ENCODE measurements at places on chromosomes 5 and 9.
A peak's percentile ranks its signal among the peaks of the same experiment; 100 is the strongest.

GRCh38 chr5:124888050-124888506, 141.6 kb upstream of the ZNF608 start:
- no peak for DNase-seq

DNA sequence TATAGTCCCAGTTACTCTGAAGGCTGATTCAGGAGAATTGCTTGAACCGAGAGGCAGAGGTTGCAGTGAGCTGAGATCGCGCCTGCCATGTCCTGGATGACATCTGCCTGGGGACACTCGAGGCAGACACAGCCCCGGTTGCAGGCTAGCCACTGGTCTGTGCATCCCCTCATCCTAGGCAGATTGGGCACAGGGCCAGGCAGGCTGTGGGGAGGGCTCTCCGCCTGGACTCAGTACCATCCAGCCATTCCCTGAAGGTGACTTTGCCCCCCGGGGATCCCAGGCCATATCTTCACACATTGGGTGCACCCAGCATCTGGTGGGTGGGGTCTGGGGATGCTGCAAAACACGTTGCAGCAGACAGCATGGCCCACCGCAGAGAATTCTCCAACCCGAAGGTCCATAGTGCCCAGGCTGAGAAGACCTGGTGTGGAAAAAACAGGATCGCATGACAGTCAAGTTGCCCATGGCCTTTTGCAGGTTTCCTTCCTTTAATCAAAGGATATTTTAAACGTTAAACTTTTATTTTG, 50.9 kb upstream of the SUSD3 start:
- DNase-seq: no peak

GRCh38 chr5:73339051-73339575, 109.5 kb downstream of the FOXD1 start:
- no peak for DNase-seq

DNA sequence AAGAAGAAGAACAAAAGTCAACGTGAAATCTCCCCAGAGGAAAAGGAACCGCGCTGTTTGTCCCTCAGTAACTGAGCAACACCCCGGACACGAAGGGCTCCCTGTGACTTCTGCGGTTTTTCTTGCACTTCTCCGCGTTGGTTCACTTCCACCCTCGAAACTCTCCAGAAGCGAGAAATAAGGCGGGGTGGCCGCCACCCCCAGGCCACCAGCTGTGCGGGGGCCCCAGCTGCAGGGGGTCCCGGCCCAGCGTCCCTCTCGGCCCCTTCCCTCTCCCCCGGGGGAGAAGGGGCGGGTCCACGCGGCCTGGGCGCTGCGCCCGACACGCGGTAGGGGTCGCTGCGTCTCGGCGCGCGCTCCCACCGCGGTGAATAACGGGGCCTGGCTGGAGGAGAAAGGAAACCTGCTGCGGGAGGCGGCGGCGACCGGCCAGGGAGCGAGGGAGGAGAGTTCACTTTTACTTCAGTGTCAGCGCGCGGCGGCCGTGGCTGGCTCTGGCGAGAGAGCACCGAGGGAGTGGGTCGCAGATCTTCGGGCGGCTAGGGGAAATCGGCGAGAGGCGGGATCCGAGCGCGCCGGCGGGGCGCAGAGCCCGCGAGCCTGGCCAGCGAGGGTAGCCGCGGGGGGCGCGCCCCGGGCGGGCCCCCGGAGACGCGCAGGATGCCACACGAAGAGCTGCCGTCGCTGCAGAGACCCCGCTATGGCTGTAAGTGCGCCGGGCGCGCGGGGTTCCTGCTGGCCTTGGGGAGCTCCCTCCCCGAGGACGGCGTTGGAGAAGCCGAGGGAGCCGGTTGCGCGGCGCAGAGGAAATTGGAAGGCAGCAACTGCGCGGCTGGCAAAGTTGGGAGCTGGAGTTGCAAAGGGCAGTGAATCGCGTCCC, at the start of gene IQGAP2:
Gene IQGAP2 (plus strand): TSS at position 400 of the 880 bp plus-strand sequence. CDS start 261 bp downstream, at position 661.
- peak; percentile 35 for DNase-seq

- DNase-seq: no peak
These were observed 81.4 kb downstream of the DTWD2 start for GRCh38 chr5:118906947-118907346.

DNA sequence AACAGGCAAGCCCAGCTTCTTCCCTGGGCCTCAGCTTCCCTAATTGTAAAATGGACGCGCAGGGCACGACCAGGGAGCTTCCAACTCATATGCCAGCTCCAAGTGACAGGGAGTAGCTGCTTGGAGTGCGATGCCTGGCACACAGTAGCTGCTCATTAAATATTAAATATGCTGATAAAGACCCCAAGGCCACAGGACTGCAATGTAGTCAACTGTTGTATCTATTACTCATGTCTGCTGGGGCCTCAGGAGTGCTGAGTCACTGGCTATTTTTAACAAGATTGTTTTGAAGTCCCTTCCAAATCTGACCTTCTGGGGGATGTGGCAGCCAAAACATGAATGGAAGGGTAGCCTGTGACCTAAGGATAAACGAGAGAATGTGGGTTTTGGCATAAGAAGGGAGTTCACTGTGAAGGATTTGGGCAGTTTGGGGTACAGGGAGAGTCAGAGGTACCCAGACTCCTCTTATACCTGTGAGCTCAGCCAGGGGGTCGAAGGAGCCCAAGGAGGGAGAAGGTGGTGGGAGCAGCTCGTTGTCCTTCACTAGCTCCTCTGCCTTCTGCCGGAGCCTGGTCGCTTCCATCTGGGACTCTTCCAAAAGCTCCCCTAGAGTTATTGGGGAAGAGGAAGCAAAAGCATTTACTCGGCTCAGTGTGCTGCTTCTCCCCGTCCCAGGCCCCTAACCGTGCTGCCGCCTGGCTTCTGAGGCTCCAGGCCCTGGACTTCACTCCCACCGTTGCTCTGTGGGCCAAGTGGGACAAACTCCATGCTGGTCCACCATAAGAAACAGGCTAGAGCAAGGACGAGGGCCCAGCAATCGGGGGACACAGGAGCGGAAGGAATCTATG, 17.5 kb downstream of the TNIP1 start:
- peak; percentile 89 for DNase-seq

- peak; percentile 75 for DNase-seq
These were observed 81.1 kb upstream of the TNFAIP8 start for GRCh38 chr5:119274767-119275130.

- DNase-seq: peak; percentile 59
These were observed 4.0 kb upstream of the CLIC3 start for GRCh38 chr9:137000177-137000930.

DNA sequence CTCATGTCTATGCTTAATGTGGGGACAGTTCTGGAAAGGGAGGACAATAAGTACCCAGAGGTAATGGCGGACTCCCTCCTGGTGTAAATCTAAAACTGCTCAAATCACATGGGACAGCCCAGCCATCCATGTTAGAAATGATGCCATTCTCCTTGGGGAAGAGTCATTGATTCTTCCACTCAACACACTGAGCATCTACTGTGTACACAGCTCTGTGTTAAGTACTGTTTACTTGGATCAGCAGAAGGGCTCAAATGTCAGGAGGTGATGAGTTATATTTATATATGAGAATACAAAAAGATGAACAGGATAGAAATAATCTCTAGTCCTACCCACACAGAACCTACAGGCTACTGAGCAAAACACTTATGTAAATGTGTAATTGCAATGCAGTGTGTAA, 31.8 kb upstream of the NANS start:
- DNase-seq: no peak

DNA sequence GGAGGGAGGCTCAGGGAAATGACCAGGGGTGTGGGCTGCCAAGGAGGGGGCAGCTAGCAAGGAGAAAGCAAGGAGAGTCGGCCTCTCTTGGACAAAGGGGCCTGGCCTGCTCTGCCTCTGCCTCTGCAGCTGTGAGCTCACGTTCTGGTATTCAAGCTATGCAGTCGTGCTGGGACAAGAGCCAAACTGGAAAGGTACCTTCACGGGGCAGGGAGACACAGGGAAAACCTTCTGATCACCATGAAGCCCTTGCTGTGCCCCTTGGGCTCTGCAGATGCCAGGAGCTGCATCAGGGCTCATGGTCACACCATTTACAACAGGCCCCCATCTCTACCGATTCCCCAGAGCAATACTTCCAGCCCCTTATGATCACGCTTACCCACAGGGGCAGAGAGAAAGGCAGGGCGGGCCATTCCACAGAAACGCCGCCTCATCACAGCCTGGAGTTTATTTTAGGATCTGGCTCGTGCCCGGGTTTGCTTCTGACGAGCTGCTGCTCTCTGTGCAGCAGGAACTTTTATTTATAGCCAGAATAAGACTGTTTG, 63.2 kb downstream of the PRRT1B start:
- DNase-seq: peak; percentile 94

- DNase-seq: no peak
These were observed 377.5 kb upstream of the RFX3 start for GRCh38 chr9:3903273-3903672.

DNA sequence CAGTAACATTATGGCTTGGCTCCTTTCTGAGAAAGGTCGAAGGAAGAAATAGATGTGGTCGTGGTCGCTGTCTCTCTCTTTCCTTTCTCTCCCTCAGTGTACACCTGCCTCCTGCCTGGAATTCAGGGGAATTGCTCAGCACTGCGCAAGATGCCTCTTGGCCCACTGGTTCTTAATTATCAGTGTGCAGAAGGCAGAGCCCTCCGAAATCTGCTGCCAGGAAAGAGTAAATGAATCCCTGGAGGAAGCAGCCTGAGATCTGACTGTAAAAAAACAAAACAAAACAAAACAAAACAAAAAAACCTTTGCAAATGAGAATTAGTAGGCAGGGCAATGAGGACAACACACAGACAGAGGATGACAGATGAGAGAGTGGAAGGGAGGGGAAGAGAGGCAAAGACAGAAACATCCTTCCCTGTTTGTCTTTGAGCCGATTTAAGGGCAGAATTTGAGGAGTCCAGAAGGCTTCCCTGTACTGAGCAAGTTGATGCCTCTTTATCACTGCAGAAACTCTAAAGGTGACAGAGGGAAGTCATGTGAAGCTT, 113.8 kb upstream of the PUM3 start:
- DNase-seq: no peak

DNA sequence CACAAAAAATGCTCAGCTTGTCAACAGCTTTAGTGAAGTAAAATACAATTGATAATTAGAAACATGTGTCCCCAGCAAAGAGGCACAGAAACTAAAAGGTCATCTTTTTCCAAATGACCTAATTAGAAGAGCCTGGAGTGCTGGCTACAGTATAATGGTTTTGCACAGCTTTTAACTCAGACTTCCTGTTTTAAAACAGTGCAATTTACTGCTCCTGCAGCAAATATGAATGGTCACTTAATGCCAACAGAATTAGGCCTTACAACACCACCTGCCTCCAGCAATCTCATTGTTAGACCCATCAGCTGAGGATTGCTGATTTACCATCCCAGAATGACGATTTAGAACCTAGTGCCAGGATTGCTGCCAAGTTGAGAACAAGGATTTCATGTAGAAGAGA, 239.3 kb downstream of the CETN3 start:
- peak; percentile 5 for DNase-seq

DNA sequence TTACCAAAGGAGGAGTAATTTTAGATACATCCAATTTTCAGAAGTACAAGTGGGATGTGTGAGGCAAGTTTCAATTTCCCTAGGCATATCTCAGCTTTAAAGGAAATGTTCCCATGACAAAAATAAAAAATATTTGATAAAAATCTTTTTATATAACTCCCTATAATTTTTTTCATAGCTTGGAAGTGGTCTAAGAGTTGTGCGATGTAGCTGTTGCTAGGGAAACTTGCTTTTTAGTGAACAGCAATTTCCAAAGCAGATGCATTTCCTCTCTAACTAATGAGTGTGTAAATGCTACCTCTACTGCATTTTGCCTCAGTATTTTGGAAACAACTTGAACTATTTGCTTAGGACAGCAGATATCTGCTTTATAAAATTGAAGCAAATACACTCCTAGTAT, 39.6 kb downstream of the MACIR start:
- DNase-seq: no peak

GRCh38 chr9:124315882-124316281, 58.1 kb downstream of the NEK6 start:
- DNase-seq: no peak

DNA sequence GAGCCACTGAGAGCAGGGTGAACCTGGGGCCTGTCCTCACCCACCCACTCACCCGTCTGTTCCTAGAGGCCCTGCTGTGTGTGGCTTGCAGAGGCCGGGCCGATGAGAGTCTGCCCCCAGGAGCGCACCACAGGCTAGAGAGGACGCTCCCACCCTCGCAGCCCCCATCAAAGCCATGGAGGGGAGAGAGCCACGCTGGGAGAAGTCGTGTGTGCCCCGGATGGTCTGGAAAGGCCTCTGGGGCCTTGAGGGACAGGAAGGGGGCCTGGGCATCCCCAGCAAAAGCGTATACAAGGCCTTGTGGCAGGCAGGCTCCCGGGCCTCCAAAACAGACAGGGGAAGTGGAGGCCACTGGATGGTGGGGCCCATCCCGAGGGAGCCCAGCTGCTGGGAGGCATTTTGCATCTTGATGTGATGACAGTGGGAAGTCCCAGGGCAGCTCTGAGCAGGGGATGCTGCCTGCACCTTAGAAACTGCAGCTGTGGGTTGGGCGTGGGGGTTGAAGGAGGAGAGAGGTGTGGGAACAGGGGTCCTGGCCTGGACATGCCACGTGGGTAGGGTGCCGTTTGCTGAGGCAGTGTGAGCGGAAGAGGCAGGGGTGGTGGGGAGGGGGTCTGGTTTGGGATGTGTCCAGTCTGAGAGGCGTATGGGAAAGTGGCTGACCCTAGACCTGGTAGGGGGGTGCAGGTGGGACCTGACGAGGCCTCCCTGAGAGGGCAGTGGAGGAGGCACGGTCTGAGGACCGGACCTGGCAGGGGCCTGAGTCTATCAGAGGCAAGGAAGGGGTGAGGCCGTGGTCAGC, 43.0 kb upstream of the NOTCH1 start:
- no peak for DNase-seq

GRCh38 chr9:22623236-22623635, 176.6 kb downstream of the DMRTA1 start:
- DNase-seq: no peak

DNA sequence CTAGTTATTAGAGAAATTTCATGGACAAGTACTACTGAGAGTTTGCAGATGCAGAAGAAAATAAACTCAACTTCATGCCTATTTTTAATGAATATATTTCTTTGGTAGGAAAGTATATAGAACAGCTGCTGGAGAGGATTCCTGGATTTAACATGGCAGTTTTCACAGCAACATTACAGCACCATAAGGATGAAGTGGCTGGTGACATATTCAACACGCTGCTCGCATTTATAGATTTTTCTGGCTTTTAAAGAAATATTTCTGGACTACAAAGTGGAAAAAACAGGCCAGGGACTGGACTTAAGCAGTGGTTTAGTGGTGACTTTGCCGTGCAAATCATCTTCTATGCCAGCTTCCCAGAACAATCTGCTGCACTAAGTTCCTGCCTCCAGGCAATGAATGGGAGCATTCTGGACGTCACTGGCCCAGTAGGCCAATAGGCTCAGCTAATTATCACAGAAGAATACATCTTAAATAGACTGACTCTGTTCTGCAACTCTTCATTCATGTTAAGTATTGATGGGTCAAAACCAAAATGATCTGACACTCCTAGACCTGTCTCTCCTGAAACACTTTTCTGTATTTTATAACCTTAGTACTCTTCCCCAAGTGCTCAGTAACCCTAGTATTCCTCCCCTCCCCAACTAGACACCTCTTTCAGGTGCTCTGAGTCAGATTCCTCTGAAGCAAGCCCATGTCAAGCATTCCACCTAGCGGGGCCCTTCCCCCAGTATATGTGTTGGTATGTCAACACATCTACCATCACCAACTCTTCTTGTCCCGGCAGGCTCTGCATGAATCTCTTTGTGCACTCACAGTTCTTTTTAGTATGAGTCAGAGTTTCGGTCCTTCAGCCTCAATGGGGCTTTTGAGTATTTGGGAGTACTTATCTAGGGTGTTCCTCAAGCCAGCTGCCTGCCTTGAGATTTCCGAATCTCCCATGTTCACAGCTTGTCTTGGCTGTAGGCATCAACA, 625.5 kb downstream of the CHSY3 start:
- no peak for DNase-seq

GRCh38 chr9:5988265-5988664, 27.2 kb downstream of the RANBP6 start:
- no peak for DNase-seq

All from GM23248 (cell line).